ENCODE measurements at places on chromosomes 3 and 15.

DNA sequence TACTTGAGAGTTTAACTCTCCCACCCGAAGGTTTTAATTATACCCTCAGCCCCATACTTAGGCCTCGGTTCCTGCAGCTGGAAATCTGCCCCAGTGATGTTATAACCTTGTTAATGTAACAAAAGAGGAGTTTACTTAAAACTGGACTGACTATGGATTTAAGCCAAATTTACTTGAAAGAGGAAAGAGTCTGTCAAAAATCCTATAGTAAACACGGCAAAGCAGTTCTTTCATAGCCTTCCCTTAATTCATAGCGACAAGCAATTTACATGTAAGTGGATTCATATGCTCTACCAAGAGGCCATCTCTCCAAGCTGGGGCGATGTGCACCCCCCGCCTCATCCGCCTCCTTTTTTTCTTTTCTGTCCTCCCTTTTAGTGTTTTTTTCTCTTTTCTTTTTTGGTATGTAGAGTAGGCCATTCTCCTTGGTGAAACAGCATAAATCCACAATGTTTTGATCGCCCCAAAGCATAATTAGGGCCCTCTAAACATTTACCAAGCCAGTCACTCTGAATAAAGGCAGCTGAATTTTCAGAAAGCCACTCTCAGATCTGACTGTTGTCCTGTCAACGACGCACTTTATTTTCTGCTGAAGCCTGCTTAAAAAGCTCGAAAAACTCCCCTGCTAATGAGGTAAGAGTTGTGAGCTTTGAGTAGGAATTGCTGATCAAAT, 373.1 kb upstream of the WNT5A start:
- no peak for DNase-seq

- no peak for DNase-seq
Measured at GRCh38 chr3:14455571-14456317, 53.3 kb downstream of the SLC6A6 start.

GRCh38 chr15:57772223-57772957, 65.9 kb downstream of the POLR2M start:
- DNase-seq = no peak

DNA sequence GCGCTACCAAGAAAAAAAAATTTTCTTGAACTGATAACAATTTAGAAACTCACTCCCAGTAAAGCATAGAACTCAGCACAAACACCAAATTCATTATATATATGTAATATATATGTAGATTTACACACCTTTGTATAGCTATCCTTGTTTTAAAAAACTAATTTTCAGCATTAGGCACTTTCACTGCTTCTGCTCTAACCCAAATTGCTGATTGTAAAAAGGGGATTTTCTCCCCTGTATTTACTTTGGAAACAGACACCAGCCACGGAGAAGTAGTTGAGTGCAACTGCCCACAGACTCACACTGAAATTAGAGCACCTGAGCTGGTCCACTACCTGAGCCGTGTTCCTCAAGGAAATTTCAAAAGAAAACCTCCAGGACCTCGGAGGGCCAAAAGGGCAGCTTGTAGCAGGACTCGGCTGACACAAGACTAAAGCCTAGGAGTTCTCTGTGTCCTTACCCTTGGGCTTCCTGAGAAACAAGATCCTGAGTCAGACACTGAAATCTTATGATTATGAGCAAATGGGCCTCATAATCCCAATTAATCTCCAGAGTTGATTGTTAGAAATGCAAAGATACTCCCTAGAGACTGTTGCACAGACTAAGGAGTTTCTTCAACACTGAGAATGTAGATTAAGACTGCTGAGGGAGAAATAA, 106.0 kb downstream of the TNIK start:
- DNase-seq = no peak

DNA sequence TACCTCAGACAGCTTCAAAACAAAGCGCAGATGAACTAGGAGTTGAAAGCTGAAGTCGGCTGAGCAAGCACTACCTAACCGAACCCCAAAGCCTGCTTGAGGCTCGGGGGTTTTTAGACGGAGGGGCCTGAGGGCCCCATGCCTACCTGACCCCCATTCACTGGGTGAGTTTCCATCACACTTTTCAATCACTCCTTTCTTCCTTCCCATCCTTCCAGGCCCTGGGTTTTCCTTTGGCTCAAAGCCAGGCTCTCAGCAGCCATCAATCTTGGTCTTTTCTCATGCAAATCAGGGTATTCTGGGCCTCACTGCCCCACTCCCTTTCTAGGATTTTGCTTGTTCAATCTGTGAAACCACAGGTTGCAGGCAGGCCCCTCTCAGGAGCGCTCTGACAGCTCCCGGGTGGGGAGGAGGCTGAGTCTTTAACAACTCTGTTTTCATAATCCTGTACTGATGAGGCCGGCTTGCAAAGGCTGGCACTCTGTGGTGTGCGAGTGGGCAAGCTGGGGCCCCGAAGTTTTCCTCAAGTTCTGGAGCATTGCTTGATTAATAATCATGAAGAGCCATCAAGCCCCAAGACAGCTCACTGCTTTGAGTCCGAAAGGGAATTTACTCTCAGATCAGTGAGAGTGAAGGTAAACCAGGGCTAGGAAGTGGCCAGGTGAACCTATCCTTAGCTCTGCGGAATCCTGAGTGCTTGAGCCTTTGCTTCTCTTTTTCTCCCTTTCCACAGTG, 97.6 kb downstream of the FRMD4B start:
- DNase-seq = no peak

GRCh38 chr3:101172516-101172915, 147.9 kb downstream of the IMPG2 start:
- no peak for DNase-seq

Data from stimulated activated CD4-positive, alpha-beta T cell treated with anti-CD3 and anti-CD28 coated beads, Interleukin-1b, Interleukin-23, amount 100 ng/mL, for 1 hour (primary cell).